ENCODE measurements at places on chromosomes 6 and 20. TPM values are rescaled to one million over a fixed set of nuclear protein-coding genes. Genes with fewer than 3 reads are reported as not detected.

PLG gene
- total RNA-seq = not detected

GPR6 gene
- not detected for total RNA-seq

PRSS35 gene
- total RNA-seq = not detected

CRISP3 gene
- total RNA-seq = not detected

RAB44 gene
- total RNA-seq = 0.07 TPM
